ENCODE measurements at places on chromosomes 4 and X.

DNA sequence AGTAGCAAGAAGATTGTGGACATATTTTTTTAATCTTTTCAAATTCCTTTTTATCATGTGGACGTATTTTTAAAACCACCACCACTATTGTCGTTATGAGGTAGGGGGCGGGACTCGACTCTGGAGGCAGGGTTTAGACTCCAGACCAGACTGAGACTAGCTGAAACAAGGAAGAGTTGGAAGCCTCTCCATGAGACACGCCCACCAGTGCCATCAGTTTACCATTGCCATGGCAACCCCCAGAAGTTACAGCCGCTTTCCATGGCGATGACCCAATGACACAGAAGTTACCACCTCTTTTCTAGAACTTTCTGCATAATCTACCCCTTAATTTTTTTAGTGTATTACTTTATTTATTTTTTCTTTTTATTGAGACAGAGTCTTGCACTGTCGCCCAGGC is 8.7 kb downstream of the MRFAP1 start:
- no peak for DNase-seq

- DNase-seq: no peak
Measured at GRCh38 chrX:103607364-103608305, at the start of gene TCEAL3. TCEAL3 (plus strand) TSS chrX:103607963; CDS start chrX:103609065, 1,102 bp downstream.

DNA sequence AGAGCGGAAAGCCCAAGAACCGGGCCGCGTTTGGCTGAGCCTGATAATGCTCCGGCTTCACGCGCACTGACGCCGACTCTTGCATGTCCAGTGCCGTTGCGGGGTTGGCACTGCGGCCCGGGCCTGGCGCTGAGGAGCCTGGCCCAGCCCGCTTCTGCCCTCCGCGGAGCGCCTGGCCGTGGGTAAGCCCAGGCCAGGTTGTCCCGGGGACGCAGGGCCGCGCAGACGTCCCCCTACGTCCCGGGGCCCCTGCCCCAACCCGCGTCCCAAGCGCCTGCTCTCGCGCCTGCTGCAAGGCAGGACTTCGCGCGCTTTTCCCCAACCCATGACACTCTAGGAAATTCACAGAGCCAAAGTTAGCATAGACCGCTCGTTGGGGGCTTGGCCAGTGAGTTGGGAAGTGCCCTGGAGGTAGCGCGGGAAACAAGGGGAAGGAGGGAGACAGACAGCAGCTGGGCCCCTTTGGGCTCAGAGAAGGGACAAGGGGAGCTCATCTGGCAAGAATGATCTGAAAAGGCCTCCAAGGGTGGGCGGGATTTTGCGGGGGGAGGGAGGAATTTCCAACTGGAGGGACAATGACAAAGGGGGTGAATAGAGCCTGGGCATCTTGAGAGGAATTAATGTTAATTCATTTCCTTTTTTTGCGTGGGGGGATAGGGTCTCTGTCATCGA is 665 bp upstream of the LRPAP1 start:
- no peak for DNase-seq

GRCh38 chr4:168511780-168512489 is 15.1 kb downstream of the PALLD start:
- DNase-seq: no peak

DNA sequence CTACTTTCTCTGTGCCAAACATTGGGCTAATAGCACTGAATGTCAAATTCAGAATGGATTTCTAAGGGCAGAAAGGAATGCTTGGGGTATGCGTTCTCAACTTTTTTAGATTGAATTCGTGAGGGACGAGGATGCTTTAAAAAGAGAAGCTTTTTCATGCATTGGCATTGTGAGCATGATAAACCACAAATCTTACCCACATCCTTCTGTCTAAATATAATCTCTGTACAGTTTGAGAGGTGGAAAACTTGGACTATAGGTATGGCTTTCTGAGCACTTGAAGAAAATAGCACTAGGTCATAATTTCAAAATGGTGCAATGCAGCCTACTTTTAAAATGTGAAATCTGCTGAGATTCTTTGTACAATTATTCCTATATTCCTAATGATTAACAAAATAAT is 71.4 kb upstream of the HHIP start:
- no peak for DNase-seq

DNA sequence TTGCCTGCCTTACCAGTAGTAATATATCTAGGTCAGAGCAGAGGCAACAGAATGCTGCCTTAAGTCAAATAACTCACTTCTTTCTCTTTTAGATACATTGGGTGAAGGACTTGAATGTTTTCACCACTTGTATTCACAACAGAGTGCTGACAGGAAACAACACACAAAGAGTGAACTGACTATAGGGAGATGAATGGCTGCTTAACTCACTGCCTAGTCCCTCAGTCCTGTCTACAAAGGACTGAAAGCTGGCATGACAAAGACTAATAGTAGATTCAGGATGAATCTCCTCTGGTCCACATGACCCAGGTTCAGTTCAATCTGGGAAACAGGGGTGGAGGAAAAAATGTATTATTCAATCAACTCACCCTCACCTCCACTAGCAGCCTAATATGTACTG is 134.2 kb downstream of the GALNTL6 start:
- DNase-seq: no peak

DNA sequence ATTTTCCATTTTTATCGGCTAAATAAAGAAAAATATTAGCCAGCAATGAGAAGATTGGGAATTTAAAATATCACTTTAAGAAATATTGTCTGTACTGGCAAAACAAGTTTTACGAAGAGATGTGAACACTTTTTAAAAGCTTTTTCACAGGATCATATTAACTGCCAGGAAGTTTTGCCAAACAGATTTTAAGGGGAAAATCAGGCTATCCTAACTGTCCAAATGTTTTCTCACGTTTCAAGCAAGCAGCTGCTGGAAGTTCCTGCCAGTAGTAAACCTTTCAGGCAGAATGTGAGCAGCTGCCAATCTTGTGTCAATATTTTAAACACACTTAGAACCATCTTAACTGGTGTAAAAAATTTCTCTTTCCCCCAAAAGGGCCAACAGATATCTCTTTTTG is 101.1 kb downstream of the ADGRL3 start:
- no peak for DNase-seq

GRCh38 chrX:135543924-135544323 is 23.5 kb downstream of the INTS6L start:
- no peak for DNase-seq

GRCh38 chrX:15870310-15870709 is 15.7 kb upstream of the AP1S2 start:
- no peak for DNase-seq

GRCh38 chr4:79227860-79228259 is 98.0 kb downstream of the NAA11 start:
- DNase-seq: no peak

DNA sequence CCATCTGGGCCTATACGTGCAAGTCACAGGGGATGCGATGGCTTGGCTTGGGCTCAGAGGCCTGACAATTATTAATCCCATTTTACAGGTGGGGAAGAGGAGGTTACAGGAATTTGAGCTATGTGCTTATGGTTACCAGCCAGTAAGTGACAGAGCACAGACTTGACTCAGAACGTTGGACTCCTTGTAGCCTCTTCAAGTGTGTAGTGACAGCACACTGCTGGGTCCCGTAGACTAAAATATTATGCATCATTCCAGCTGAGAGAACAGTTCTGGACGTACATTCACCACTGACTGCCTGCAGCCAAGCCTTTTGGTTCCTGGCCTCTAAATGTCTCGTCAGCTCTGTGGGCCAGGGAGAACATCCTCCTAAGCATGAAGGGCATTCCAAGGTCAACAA is 314.5 kb downstream of the GPAT3 start:
- no peak for DNase-seq

- DNase-seq: no peak
Measured at GRCh38 chr4:184893801-184894571, 68.2 kb upstream of the ACSL1 start.

DNA sequence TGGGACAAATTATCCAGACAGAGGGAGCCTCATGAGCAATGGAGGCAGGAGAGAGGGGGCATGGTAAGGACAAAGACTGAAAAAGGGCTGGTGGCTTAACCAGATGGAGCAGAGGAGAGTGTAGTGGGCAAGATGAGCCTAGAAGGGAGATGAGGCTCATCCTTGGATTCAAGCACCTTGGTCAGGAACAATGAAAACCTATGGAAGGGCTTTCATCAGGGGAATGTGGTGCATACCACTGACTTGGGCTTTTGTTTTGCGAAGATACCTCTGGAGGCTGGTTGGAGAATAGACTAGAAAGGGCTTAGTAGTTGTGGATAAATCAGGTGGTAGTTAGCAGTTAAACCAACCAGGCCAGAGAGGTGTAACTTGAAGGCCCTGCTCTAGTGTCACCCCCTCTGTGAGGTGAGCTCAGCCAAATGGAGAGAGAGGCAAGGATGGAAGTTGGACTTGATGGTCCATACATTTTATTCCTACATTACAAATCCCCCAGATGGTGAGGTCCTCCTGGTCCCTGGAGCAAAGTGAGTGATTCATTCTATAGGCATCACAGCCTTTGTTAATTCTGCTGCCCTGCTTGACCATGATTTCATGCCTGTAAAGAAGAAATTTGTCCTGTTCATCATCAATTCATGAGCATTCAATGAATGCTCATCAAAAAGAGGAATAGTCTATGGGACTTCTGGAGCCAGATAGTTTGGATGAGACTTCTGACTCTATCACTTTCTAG is 264.8 kb upstream of the IGFBP7 start:
- no peak for DNase-seq

GRCh38 chr4:99625369-99625768 is 32.3 kb downstream of the C4orf54 start:
- no peak for DNase-seq

GRCh38 chrX:79110731-79111130 is 33.8 kb upstream of the GPR174 start:
- DNase-seq: no peak

DNA sequence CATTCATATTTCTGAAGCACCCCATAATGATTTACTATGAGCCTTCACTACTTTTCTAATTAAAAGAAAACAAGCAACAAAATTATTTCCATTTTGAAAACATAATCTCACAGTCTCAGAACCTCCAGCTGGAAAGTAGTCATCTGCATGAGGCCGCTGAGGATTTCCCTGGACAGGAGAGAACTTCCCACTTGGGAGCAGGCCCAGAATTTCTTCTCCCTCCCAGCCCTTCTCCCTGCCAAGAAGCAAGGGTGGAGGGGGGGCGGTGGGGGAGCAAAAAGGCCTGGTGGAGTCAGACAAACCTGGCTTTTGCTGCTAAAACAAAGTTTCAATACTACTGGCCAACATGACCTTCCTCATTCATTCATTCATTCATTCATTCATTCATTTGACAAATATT is 167.3 kb downstream of the PJA1 start:
- DNase-seq: no peak

DNA sequence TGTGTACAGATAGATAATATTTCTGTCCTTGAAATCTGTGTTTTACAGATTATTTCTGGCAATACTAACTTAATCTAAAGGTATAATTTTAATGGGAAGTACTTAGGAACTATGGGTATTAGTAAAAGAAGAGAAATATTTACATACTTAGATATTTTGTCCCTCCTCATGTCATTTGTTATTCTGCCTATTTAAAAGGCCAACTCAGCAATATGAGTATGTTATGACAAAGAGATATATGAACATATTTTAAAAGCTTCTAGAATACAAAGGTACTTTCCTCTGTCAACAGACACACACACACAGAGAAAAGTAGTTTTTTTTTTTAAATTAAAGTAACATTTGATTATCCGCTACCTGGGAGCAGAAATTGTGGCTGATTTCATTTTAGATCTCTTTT is 7.9 kb downstream of the SLC7A11 start:
- no peak for DNase-seq

All from NCI-H1436 treated with DMSO at 0.1 percent for 48 hours (cell line).